ENCODE measurements at places on chromosomes 4 and X.

GRCh38 chr4:90127706-90128345 lies 632 bp downstream of the CCSER1 start:
- no peak for DNase-seq

GRCh38 chrX:97564496-97564895 lies 680.8 kb downstream of the RPA4 start:
- DNase-seq: no peak

- no peak for DNase-seq
These were observed 72.2 kb upstream of the PPP3CA start for GRCh38 chr4:101419336-101420135.

- DNase-seq: no peak
These were observed 26.5 kb downstream of the HCCS start for GRCh38 chrX:11137543-11138139.

DNA sequence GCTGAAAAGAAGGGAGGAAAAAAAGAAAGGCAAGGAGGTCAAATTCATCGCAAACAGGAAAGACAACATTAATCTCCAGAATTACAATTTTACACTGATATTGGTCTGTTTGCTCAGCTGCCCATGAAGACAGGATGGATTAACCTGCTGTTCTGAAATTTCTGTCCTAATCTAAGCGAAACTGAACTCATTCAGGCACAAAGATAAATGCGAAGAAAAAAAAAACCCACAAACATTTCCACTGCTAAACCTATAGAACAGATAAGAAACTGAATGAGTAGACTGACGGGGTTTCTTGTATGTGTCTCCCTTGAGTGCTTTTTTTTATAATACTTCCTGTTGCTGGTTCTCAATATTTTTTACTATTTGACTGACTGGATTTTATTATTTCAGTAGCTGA lies 251.8 kb upstream of the FTHL17 start:
- no peak for DNase-seq

DNA sequence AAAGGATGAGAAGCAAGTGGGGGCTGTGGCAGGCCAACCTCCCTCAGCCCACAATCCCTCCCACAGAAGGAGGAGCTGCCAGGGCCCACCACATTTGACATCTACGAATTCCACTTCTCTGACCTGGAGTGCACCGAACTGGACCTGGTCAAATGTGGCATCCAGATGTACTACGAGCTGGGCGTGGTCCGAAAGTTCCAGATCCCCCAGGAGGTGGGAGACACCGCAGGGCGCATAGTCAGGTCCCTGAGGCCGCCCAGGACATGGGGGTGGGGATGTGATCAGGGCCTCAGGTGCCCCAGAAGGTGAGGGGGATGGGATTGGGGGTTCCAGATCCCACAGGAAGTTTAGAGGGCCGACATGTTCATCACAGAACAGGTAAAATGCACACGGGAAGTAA lies 13.7 kb downstream of the ATP5ME start:
- DNase-seq: no peak

DNA sequence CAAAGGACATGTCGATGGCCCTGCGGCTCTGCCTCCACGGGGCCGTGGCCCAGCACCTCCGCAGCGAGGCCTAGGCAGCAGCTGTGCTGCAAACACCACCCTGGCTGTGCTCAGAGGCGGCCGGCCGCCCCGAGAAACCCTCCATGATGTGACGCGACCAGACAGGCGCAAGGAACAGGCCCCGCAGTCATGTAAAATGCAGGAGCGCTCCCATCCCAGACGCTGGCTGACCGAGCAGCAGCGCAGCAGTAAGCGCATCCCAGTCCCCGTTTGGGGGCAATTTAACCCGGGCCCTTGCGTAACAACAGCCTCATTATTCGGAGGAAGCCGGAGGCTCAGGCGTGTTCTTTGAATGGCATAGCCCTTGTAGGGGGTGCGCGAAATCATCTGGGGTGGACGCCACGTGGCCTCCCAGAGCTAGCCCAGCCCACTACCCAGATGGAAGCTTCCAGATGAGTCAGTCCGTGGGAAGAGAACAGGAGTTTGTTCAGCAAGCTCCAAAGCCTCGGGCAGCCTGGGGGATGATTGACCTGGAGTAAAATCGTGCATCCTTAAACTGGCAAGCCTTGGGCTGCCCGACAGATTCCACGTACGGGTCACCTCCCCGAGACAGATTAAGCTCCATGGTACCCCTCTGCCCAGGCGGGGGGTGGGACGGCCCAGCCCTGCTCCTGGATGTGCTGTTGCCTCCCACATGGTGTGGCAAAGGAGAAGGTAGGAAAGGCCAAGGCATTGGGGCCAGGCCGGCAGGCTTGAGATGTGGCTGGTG lies 124.0 kb downstream of the HMX1 start:
- DNase-seq: no peak

DNA sequence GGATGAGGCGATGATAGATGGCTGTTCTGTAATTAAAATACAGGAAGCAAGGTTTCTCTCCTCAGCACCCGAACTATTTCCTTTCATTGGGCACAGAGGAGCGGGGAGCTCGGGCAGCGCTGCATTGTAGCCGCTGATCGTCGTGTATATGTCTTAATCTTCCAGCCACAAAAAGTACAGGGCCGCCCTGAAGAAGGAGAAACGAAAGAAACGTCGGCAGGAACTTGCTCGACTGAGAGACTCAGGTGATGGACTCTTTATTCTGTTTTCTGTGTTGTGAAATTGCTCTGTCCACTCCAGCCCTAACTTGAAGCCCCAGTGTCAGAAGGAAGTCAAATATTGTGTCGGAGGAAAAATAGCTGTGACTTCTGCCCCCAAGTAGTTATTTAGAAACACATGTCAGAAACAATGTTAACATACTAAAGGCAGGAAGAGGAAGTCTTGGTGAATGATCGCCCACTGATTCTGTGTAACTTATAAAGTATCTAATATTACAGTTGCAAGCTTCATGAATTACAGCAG lies 546 bp downstream of the ZRSR2 start:
- DNase-seq: no peak

DNA sequence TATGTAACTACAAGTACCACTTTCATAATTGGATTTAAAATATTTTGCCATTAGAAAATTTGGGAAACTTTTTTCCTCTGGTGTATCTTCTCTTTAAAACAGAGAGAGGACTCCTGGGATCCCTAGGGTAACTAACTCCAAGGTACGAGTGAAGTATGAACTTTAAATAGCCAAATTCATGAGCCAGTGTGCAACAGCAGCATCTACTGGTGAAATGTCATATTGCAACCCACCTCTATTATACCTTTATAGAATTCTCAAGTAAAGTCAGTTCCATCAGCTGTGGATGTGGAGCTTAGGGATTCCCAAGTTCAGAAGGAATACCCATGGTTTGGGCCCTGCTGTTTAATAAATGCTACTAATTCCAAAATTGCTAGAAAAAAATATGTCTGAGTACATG lies 282.7 kb upstream of the TAPT1 start:
- no peak for DNase-seq

DNA sequence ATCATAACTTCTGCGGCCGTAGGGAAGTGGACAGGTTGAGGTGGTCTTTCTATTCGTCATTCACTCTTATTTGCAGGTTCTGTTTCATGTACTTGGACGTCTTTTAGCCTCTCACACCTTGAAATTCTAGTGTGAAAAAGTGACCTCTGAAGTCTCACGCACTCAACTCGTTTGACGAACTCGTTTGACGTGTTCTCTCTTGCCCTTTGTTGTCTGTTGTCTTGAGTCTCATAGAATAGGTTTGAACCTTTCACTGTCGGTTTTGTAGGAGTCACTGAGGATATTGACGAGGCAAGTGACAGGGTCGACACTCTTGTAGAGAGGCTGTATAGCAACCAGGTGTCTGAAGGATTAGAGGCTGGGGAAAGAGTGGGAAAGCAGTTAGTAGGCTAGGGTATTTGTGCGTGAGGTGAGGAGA lies 1.1 kb upstream of the PGRMC2 start:
- DNase-seq: no peak

DNA sequence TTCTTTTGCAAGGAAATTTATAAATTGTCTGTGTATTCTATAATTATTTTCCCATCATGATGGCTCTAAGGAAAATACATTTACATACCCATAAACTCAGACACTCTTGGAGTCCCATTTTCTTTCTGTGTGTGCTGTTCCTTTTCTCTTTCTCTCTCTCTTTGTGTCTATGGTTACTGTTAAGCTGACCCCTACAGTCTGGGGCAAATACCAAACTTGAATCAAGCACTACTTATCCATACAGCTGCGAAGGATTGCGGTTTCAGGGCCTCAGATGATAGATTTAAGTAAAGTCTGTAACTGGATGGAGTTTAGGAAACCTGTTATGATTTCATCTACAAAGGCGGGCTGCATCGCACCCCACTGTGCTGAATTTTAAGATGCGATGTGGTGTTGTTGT lies 150.2 kb downstream of the SHROOM3 start:
- no peak for DNase-seq

DNA sequence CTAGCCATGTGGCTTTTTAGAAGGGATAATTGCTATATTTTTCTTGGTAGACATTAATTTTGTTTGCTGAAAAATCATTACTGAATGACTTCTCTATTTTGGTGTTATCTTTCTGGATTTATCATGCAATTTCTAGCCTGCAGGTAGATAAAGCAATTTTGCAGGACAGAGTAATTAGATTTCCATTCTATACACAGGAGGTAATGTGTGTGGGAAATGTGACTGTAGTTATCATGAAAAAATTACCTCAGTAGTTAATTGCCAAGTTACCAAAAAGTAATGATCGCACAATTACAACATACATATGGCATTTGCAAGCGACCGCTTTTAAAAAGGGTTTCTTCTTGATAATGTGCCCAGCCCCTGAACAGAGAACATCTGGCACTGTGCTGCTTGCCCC lies 66.1 kb downstream of the KIT start:
- DNase-seq: no peak

GRCh38 chr4:48027653-48028052 lies 11.1 kb downstream of the NIPAL1 start:
- DNase-seq: no peak

GRCh38 chrX:133979641-133980230 lies 5.7 kb downstream of the GPC3 start:
- no peak for DNase-seq

- no peak for DNase-seq
These were observed 26.9 kb downstream of the ASB9 start for GRCh38 chrX:15242899-15243555.

DNA sequence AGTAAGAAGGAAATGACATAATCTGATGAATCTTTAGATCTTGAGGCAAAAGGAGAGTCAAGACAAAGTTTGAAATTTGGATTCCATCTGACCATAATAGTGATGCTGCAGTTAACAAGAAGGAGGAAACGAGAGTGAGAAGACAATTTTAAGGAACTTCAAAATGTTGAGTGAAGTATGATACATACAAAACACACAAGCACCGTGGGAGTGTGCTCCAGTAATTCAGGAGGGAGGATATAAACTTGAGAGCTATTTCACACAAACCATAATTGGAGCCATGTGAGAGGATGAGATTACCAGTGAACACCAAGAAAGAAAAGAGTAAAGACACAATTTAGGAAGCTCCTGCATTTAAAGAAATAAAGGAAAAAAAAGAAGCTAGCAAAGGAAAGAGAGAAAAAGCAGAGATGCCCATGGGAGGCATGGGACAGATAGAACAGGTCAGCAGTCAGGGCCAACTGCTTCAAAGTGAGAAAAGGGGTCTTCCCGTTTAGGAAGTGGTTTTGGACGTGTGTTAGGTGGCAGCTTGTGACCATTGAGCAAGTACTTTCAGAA lies 150.7 kb upstream of the SLC7A11 start:
- DNase-seq: no peak

GRCh38 chr4:78138252-78138651 lies 81.1 kb downstream of the FRAS1 start:
- DNase-seq: no peak

GRCh38 chr4:152095701-152096070 lies 334.9 kb upstream of the GATB start:
- no peak for DNase-seq

DNA sequence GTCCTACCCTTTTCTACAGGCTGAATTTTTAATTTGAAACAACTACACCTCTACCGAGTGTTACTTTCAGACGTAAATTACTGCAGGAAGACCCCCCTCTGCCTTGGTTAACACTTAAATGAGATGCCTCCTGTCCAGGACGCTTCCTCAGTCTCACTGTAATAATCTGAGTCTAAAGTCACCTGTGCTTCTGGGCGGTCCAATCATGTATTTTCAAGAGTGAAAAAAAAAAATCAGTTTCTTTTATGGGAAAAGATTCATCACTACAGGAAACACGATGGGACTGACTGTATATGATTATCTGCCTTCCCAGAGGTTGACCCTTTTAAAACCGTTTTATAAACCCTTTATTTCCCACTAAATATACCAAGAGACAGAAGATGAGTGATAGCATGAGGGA lies 776 bp downstream of the RBM47 start:
- no peak for DNase-seq

GRCh38 chr4:25536564-25537320 lies 118.9 kb upstream of the SLC34A2 start:
- DNase-seq: no peak

DNA sequence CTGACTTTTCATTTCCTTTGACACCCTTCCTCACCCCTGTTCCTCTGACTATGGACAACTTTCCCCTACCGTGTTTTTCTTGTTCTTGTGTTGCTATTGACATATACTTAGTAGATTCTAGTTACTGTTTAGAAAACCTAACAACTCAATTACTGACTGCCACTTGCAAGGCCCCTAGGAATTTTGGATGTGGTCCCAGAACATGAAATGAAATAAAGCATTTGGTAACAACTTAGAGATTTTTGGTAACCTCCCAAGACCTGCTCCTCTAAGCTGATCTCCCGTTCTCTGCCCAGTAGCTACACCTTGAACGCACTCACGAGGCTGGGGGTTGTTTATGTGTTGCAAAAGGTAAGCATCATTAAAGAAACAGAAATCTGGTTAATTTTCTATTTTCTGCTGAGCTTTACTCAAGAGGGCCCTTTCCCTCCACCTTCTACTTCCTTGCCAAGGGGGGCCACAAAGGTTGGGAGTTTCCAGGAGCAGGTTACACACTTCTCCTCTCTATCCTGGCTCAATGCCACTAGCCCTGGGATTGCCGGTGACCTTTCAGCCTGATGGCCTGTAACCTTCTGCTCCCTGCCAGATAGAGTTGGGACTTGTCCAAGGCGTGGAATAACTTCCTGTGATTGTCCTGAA lies 20.5 kb downstream of the GAB3 start:
- no peak for DNase-seq

- DNase-seq: no peak
These were observed 32.5 kb downstream of the HMGB2 start for GRCh38 chr4:173301518-173302201.

DNA sequence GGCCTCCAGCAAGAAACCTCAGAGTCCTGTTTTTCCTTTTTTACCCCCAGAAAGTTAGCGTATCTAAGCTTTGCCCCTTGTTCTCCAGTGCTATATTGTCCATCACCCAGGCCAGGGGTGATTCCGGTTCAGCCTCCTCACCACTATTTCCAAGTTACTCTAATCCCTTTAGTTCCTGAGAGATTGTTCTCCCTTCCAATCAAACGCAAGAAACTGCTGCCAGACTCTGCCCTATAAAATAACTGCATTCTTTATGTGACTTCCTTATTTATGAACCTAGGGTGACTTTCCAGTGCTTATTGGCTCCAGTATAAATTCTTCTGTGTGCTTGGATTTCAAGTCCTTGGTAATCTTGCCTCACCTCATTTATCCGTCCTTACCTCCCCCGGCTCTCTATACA lies 65.7 kb downstream of the CLCN5 start:
- no peak for DNase-seq

- DNase-seq: no peak
These were observed 48.3 kb upstream of the SLC4A4 start for GRCh38 chr4:71290476-71290875.

All from stimulated activated CD4-positive, alpha-beta T cell treated with anti-CD3 and anti-CD28 coated beads, Interleukin-15, amount 100 ng/mL, for 1 hour (primary cell).